ENCODE measurements at places on chromosomes 6 and 20.

DNA sequence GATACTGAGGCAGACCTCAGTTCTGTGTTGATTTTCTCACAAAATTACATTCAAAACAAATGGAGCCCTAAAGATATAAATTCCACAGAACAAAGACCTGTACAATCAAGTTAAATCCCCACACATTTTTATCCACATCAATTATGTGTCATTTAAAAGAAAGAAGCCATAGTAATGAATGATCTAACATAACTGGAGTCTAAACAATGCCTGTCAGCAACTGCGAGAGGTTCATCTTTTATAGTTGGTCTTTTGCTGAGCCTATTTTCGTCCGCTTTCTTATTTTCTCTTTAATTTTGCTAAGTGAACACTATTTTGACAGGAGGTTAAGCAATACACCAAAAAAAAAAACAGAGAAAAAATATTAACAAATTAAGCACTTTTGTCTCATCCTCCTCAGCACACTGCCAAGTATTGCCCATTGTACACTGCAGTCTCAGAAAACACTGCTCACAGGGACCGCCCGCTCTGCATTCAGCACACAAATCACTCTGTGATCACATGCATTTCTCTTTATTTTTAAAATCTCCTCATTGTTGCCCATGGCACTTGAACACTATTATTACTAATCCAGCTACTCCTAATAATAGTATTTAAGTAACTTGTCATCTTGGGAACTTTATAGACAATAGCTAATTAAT lies 140.8 kb downstream of the BTBD9 start:
- DNase-seq, result no peak

DNA sequence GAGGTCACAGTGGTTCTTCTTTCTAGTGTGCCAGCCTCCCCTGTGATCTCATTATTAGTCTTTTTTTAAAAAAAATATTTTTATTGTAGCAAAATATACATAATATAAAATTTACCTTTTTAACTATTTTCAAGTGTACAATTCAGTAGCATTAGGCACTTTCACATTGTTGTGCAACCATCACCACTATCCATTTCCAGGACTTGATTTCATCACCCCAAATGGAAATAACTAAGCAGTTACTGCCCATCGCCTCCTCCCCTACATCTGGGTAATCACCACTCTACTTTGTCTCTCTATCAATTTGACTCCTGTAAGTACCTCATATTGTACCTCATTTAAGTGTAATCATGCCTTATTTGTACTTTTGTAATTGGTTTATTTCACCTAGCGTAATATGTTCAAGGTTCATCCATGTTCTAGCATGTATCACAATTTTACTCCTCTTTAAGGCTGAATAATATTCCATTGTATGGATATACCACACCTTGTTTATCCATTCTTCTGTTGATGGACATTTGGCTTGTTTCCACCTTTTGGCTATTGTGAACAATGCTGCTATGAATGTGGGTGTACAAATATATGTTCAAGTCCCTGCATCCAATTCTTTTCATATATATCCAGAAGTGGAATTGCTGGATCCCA lies 68.6 kb upstream of the FYN start:
- no peak for DNase-seq

GRCh38 chr20:55761100-55761499 lies 244.2 kb downstream of the CBLN4 start:
- no peak for DNase-seq

DNA sequence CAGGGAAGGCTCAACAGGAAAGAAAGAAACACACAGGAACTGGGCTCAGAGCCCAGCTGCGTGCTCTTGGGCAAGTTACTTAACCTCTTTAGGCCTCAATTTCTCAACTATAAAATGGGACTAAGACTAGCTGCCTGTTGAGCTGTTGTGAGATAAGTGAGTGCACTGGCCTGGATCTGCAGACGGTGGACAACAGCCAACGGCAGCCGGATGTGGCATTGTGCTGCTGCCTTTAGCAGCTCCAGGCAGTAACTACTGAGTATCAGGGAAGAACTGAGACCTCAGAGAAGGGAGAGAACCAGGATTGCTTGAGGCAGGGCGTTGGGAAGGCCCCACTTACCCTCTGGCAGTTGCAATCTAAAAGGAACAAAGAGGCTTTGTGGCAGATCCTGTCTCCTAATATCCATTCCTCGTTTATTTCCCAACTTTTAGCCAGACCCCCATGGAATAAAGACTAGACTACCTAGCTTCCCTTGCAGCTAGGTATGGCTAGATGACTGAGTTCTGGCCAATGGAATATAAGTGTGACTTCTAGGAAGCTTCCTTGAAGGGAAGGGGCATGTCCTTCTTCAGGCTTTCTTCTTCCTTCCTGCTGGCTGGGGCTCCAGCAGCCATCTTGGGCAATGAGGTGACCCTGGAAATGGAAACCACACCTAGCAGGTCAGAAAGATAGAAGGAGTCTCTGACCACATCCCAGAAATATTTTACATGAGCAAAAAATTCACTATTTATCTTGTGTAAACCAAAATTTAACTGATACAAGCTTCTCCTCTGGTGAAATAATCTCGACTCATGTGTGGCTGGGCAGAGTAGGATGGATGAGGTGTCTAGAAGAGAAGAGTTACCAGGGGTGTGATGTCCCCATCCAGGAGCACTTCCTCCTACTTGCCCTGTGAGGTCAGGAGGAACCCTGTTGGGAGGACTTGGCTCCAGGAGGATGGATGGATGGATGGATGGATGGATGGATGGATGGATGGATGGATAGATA lies 67.6 kb downstream of the MRPL14 start:
- DNase-seq, result no peak

All from NCI-H446 (cell line).